Upper lobe of left lung (tissue), 6 donors: ENCODE measurements at places on chromosomes 1 and 21.

DNA sequence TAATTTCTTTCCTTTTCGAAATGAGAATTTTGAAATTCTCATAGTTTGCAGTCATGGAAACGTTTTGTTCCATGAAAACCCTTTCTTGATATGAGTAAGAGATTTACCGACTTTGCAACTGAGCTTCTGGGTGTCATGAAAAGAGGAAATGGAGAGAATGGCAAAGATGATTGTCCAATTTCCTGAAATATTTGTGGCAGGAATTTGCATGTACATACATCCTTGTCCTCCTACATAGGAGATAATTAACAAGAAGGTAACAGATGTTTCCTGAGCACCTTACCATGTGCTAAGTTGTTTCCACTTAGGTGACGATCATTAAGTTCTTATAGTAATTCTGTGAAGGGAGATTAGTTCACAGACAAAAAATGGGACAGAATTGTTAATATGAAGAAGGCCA, 170.7 kb downstream of the NEGR1 start:
- DNase-seq, result no peak

- no peak for DNase-seq
These were observed 19.2 kb downstream of the ETV3 start for GRCh38 chr1:157119008-157119407.

GRCh38 chr1:241181471-241181870, 175.5 kb downstream of the RGS7 start:
- no peak for DNase-seq

DNA sequence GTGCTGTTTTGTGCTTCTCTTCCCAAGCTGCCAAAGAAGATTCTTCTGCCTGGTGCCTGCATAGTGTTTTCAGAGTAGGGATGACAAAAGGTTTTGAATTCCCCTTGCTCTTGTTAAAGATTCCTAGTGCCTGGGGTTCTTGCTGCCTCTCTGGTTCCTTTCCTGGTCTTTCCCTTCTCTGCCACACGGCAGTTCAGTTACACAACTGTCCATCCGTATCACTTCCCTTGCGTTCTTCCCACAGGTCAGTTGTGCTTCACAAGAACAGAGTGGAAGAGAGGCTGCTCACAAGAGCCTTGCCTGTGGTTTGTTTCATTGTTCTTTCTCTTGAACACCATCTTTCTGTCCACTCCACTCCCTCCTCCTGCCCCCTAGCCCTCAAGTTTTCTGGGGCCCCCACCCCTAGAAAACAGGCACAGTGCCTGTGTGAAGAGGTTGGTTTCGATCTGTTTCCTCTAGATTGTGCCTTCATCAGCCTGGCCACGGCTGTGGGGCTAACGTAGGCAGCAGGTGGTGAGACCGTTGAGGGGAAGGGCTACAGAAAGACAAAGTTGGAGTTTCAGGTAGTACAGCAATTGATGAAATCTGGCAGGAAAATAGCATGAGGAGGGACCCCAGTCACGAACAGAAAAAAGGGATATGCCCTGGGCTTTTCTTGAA, 5.8 kb downstream of the VASH2 start:
- DNase-seq, result no peak

- DNase-seq, result no peak
These were observed 47.5 kb upstream of the SERTAD4 start for GRCh38 chr1:210185063-210185462.

DNA sequence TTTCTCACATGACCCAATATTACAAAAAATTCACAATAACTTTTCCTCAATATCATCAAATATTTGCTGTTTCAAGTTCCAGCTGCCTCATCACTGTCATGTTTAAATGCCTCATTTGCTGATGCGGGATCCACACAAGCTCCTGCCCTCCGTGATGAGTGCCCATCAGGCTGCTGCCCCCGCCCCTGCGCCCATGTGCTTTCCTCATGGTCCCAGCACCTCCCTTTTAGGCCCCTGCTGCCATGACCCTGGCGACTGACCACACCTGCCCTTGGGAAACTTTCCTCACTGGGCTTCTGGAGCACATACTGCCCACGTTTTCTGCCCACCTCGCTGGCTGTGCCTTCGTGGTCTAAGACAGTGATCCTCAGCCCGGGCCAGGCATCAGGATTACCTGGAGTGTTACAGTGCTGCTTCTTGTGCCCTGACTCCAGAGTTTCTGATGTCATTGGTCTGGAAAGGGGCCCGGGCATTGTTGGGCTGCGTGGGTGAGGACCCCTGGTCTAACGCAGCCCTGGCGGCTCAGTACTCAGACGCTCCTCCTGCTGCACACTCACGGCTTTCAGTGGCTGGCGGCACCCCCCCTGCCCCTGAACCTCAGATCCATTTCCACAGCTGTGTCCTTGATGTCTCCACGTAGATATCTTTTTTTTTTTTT, 20.5 kb downstream of the PLEKHM2 start:
- no peak for DNase-seq

DNA sequence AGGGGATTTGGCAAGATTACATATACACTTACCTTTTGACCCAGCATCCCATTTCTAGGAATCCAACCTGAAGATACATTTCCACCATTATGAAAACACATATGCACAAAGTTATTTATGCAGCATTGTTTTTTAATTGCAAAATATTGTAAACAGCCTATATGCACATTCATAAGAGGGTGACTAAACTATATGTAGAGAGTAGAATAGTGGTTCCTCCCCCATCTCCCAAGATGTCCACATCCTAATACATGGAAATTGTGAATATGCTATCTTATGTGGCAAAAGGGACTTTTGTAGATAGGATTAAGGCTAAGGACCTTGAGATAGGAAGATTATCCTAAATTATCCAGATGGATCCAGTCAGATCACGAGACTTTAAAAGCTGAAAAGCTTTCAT, 91.6 kb downstream of the CLEC20A start:
- DNase-seq, result no peak

GRCh38 chr1:96882096-96882495, 160.5 kb downstream of the PTBP2 start:
- no peak for DNase-seq
